Stimulated activated CD8-positive, alpha-beta memory T cell treated with anti-CD3 and anti-CD28 coated beads, Interleukin-7, amount 100 ng/mL, for 4 hours (primary cell): ENCODE measurements at places on chromosomes 4 and X.

DNA sequence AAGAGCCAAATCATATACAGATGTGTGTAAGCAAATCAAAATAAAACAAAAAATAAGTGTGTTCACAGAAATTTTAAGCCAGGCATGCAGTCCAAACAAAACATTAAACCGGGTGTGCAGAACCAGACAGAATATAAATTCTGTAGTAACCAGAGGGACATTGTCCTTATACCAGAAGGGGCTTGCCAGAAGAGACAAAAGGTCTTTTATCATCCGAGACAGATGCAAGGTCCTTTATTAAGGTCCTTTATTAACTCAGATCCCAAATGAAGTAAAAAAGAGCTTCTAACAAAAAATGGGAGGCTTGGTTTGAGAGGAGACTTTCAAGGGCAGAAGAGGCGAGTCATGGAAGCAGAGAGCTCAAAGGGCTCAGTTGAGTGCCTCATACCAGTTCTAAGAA is 59.2 kb downstream of the RGS12 start:
- no peak for DNase-seq

DNA sequence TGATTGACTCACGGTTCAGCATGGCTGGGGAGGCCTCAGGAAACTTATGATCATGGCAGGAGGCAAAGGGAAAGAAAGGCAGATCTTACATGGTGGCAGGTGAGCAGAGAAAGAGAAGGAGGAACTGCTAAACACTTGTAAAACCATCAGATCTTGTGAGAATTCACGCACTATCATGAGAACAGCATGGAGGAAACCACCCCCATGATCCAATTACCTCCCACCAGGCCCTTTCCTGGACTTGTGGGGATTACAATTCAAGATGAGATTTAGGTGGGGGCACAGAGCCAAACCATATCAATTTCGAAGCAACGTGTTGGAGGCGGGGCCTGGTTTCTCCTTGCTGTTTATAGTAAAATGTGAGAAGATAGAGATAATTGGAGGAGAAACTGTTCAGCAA is 167.4 kb downstream of the GABRB1 start:
- no peak for DNase-seq

DNA sequence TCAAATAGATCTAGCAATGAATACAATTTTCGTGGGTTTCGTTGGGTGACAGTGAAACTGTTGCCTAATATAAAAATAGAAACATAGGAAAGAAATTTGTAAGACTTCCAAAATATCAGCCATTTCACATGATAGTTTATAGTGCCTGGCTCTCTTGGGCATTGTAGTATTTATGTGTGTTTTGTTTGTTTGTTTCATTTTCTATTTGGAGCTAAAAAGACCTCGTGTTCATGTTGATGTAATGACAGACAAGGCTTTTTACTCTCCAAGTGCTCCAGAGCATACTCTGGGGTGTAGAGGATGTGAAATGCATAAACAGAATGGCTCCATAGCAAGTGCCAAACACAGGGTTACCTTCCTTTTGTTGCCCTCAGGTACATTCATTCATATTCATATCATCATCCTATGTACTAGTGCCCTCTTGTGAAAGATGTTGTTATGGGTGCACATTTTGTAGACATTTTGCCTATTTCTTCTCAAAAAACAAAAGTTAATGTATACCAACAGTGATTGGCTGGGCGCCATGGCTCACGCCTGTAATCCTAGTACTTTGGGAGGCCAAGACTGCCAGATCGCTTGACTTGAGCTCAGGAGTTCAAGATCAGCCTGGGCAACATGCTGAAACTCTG is 100.7 kb upstream of the AMOT start:
- no peak for DNase-seq

DNA sequence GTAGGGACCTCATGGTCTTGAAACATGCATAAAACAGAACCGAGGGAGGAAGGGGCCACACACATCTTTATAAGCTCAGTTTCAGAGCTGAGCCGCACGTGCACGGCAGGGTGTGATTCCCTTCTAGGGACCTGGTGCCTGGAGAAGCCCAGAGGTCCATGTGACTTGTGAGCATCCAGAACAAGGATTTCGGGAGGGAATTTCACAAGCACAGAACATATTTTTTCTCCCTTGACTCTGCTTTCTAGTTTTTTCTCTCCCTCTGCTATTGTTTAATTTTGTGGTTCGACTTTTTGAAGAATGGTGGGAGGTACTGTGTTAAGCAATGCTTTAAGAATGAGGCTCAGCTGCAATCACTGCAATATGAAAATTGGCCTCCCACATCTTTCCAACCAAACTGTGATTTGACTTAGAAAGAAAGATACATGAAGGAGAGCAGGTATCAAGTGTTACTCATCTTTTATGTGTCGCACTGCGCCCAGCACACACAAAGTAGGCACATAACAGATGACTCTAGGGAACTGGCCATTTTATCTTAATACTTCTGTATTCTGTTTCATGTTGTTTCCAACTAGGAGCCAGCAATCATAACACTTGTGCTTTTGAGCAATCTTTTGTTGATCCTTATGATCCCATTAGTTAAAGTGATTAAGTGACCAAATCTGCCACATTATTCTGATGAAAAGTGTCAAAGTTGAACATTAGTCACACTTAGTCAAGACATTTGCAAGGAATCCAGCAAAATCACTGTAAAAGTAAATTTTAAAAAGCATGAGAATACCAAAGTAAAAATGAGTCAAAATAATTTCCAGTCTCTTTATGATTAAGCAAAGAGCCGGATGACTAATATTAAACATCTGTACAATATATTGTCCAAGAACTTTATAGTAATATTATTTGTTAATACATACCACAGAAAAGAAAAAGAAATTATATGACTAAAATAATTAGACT is 86.4 kb downstream of the SHISA3 start:
- DNase-seq, result no peak

DNA sequence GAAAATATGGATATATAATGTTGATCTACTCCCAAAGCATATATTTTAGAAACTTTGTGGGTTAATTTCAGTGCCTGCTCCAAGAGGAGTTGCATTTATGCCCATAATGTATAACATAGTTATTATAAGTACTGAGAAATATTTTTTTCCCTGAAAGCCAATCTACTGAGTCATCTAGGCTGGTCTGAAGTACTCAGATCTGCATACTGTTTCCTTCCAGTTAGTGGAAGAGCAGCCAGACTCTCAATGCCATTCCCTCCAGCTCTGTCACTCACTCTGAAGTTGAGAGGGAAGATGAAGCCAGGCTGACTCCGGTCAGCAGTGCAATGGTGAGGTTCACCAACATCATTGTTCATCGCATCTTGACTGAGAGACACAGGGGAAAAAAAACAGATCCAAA is 505.1 kb downstream of the PPARGC1A start:
- DNase-seq, result no peak

DNA sequence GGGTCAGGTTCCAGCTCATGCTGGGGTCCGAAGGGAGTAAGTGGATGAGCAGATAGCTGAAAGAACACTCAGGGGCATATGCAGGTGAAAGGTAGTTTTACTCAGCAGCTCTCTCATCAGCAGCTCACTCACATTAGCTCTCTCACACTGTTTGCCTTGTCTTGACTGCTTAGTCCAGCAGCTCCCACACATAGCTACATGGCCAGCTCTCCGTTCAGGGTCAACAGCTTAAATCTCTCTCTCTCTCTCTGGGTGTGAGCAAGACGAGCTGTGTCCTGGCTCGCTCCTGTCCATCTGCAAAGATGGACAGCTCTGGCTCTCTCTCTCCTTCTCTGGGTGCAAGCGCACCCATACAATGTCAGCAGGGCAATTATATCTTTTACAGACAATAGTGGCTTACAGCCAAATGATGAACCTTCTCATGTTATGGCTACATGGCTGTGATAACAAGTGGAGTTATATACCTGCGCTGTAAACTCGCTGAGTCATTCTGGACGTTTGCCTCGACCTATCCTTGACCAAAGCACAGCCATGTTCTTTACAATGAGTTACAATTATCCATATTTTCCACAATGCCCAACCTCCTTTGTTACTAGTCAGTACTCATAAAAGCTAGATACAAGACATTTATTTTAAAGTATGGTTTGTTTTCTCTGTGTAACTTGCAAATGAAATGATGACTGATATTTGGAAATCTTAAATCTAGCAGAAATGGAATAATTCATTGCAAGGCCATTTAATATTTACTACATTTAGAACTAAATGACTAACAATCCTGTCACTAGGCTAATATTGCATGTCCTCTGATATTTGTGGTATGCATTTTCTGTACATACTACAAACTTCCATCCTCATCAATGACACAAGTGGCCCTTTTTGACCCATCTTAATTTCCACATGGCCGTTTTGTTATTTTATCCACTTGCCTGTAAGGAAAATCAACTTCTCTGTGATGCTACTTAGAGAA is 9.3 kb downstream of the PAPSS1 start:
- DNase-seq, result no peak

GRCh38 chr4:110287130-110287529 is 88.7 kb upstream of the ELOVL6 start:
- no peak for DNase-seq

DNA sequence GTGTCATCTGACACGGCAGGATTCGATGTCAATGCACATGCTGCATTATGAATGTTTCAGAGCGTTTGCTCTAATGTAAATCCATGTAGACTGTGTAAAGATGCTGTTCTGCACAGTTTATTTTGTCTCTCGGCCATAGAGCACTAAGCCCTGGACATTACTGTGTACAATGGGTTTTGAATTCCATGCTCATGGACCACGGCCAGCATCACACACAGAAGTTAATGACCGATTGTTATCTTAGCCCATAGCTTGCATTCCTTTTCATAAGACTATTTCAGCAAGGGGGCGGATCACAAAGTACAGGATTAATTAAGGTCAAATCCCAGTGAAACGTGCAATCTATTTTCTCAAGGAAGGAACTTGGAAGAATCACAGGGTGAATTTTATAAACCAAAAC is 286.1 kb upstream of the TENM3 start:
- no peak for DNase-seq
